Fibroblast of skin of right quadriceps (primary cell): ENCODE measurements at places on chromosomes 1 and 21.

DNA sequence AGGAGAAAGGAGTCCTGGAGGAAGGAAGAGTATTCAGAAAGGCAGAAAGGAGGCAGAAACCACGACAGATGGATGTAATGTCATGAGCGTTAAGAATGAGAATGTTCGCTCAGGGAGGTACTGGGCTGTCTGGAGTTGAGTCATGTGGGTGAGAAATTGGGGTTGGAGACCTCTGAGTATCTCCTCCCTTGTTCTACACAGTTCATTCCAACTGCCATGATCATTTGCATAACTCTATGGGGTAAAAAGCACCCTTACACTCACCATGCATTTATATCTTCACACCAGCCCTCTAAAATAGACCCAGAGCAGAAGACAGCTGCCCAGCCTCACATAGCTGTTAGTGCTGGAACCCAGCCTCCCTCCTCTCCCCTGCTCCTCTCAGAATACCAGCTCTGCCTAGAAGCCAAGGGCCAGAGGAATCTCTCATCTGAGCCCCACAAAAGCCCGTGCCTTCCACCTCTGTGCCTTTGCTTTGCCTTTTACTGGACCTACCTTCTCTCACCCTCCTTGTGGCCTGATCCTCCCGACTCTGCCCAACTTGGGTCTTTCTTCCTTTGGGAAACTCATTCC is 85.2 kb downstream of the BEND5 start:
- peak; percentile 11 for DNase-seq

DNA sequence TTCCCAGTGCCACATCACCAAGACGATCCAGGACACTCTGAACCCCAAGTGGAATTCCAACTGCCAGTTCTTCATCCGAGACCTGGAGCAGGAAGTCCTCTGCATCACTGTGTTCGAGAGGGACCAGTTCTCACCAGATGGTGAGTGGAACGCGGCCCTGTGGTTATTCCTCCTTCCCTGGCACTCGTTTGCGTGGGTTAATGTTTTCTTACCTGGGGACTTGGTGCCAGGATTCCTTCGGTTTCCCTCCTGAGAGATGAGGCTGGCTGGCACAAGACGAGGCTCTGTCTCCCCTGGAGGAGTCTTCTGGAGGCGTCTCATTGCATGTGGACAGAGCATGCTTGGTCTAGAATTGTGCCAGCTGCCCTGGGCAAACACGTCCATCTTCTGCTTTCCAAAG is 29.3 kb downstream of the ATP5PO start:
- DNase-seq: no peak

DNA sequence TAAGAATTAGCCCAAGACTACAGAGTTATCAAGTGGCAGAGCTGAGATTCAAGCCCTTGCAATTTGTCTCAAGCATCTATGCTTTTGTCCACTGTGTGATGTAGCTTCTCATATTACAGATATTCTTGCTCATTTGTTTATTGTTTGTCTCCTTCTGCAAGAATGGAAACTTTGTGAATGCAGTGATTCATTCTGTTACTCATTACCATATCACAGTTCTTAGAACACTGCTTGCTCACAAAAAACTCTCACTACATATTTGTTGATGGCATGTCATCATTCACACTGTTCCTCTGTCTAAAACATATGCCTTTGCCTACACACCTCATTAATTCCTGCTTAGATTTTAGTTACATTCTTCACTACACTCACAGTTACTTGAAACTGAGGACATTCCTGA is 1198.9 kb downstream of the PLA2G4A start:
- peak; percentile 87 for DNase-seq

DNA sequence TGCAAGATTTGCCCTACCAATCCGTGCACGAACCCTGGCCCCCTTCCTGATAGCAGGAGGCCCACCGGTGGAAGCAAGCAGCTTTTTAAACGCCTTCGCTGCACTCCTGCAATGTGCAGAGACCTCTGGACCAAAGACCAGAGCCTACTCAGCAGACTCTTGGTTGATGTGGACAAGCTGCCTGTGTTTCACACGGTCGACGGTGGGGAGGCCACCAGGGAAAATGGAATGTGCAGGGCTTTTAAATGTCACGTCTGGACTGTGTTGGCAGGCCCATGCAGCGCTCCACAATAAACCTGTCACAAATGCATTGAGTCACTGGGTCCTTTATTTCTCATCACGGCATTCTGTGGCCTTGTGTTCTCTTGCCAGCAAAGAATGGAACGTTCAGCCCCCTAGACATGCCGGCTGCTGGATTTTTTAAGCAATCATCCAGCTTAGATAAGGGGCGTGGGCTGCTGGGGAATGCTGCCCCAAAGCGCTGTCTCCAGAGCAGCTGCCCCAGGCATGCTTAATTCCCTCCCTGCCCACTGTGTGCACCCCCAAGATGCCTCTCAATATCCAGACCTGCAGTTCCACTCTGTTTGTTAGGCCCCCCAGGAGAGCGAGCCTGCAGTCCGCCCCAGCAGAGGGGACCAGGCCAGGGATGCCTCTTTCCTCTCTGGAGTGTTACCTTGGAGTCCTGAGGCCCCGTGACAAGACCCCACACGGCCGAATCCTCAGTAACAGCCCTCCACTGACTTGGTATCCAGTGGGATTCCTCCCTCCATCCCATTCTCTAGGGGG is 71.3 kb downstream of the ATP5PO start:
- DNase-seq: peak; percentile 71

GRCh38 chr1:22930240-22930912 is 42.3 kb downstream of the LACTBL1 start:
- peak; percentile 35 for DNase-seq

DNA sequence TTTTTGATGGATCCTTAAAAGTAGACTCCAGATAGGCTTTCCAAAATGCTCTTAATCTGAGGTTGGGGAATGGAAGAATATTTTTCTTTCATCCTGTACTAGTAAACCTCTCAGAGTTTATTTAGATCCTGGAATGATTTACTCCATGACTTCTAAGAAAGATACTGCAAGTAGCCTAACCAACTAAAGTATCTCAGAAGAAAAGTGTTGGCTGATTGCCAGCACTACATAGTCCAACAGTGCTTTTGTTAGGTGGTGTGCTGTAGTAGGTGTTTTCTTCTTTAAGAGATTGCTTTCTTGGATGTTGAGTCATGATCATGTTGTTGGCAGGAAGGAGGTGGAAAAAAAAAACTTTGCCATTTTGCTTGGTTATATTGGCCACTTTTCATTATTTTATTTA is 119.8 kb downstream of the OSBPL9 start:
- DNase-seq: peak; percentile 44

GRCh38 chr21:45123440-45123839 is 49.1 kb downstream of the ADARB1 start:
- no peak for DNase-seq

- DNase-seq: no peak
Observed at GRCh38 chr1:198280080-198280479, 123.3 kb downstream of the NEK7 start.

GRCh38 chr1:168065506-168065905 is 71.2 kb downstream of the GPR161 start:
- no peak for DNase-seq

DNA sequence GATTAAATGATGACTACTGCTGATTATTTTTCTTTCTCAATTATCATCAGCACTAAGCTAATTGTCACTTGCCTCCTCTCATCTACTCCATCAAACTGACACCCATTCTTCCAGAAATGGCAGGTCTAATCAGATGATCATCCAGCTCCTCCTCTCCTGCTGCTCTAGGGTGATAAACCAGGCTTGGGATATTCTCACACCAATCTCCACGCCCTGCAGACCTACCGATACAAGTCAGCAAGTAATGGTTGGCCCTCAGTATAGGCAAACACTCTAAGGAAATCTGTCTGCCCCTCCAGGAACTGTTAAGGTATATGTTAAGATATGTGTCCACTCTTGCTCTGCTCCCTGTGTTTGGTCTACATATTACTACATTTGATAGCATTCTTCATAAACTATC is 36.3 kb upstream of the C1orf21 start:
- DNase-seq: no peak

DNA sequence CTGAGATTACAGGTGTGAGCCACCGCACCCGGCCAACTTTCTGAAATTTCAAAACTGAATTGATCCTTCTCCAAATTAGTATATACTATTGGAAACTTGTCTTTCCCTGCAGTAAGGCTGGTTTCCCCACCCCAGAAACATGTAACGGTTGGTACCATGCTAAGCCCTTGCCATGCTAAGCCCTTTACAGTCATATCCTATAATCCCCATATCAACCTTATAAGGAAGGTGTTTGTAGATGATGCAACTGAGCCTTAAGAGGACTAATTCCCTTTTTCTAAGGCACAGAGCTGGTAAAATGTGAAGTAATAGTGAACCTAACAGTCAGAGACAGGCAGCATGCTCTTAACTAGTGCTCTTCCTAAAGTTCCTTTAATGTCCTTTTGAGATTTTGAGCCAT is 413.7 kb downstream of the DISC1 start:
- DNase-seq: no peak

- DNase-seq: peak; percentile 93
Observed at GRCh38 chr1:1574721-1575537, at the start of gene SSU72. Gene SSU72 (minus strand): TSS chr1:1574863. CDS start chr1:1574557, 306 bp downstream.

DNA sequence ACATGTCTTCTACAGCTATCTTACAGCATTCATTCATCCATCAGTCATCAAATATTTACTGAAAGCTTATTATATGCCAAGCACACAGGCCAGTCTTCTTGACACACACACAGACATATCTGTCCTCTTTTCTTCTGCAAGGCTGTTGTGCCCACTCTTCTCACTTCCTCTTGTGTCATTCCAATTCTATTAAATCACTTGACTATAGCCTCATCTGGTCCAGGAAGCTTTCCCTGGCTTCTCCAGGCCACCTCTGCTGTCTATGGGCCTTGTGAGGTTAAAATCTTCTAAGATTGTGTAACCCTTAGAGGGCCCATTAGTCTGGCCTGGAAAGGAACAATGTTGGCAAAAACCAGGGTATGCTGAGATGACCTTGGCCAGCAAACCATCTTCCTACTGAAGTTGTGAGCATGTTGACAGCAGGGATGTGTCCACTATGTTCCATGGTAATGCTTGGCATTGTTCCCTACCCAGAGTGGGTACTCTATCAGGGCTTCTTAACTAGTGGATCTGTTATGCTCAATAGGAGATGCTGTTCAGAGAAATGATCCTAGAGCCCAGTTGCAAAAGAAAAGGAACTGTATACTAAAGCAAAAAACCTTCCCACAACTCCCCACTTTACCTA is 5.3 kb downstream of the TRAF3IP3 start:
- no peak for DNase-seq

DNA sequence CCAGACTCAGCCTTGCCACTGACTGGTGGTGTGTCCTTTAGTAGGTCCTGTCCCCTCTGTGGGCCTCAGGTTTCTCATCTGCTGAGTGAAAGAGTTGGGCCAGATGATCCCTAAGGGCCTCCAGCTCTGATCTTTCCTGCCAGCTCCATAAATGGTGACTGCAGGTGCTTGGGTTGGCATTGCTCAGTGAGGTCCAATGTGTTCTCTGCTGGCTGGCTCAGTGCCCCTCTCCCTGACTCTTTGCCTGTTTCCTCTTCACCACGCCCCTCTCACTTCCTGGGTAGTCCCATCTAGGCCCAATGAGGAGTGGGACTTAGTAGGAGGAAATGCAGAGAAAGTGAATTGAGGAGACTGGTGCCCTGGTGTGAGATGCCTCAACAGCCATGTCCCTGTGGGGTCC is 36.6 kb downstream of the UBE2T start:
- no peak for DNase-seq

DNA sequence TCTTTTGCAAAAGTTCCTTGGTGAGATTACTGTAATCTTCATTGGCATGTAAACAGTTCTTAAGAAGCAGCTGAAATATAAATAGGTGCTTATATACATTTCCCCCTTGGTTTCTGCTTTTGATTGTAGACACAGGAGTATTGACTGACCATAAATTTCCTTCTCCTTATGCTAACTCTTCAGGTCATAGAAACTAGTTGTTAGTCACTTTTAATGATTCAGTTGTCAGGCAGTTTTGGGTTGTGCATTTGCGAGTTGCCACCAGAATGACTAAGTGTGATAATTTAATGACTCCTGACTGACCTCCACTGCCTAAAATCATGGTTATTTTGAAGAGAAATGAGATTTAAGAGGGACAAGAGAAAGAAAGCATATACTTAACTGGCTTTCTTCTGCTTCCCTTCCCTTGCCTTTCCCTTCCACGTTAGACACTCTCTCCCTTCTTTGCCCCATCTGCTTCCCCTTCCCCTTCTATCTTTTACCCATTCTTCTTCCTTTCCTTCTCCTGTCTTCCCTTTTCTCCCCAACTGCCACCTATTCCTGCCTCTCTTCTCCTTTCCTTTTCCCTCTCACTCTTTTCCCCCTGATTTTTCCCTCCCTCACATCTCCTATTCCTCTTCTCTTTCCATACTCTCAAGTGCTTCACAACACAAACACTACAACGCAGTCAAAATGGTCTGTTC is 12.3 kb downstream of the ZMPSTE24 start:
- peak; percentile 48 for DNase-seq

GRCh38 chr1:167054531-167054930 is 35.6 kb downstream of the GPA33 start:
- no peak for DNase-seq

DNA sequence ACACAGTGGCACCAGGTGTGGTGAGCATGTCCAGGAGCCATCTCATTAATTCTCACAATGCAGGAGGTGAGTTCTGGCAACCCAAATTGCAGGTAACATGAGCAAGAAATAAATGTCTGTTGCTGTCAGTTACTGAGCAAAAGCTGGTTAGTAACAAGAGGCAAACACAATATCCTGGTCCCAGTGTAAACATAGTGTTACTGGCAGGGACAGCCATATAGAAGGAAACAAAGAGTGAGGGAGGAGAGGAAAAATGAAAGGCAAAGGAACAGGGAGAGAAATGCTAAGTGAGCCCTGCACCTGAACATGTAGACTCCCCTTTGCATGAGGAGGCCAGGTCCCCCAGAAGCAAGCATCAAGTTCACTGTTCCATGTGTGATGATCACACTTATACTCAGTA is 203.6 kb downstream of the TRABD2B start:
- no peak for DNase-seq

DNA sequence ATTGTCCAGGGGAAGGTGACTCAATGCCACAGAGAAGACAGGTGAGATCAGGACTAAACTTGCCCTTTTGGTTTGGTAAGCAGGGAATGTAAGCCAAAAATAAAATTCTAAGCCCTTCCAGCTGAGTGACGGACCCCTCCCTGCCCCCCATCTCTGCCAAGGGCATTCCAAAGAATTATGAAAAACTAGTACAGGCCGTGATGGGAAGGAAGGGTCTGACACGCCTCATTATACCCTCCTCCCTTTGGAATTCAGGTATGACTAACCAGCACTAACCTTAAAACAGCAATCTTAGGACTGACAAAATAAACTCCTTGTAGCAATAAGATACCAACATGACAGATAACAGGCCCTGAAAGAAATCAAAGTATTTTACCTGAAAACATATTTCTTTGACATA is 99.6 kb downstream of the GABPA start:
- DNase-seq: no peak
